Calu3 (cell line): ENCODE measurements at places on chromosomes 1 and 21. TPM values are rescaled to one million over a fixed set of nuclear protein-coding genes. Genes with fewer than 3 reads are reported as not detected.

DNA sequence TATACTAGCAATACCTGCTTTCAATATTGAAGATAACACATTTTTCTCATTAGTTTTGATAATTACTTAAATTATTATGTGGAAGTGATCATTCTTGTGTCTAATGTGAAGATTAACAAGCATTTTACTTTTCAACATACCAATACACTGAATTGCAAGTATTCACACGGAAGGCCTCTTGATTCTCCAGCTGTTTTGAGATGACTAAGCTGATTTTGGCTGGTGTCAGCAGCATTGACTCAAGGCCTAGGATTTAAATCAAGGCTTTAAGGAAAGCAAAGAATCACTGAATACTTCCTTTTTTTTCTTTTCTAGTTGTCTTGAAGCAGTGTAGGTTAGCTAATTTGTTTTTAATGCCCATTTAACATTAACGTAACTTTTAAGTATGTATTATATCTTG, 373.7 kb downstream of the SRGAP2C start:
- no peak for DNase-seq

The NTMT2 gene
- not detected in 2 replicates for total RNA-seq

- DNase-seq = no peak
Observed at GRCh38 chr21:41630917-41631316, 123.0 kb upstream of the TMPRSS2 start.

- DNase-seq = no peak
Observed at GRCh38 chr1:47348246-47348645, 14.7 kb downstream of the CMPK1 start.

The TBX19 gene
- 3.3 and 3.5 TPM in 2 replicates for total RNA-seq

DNA sequence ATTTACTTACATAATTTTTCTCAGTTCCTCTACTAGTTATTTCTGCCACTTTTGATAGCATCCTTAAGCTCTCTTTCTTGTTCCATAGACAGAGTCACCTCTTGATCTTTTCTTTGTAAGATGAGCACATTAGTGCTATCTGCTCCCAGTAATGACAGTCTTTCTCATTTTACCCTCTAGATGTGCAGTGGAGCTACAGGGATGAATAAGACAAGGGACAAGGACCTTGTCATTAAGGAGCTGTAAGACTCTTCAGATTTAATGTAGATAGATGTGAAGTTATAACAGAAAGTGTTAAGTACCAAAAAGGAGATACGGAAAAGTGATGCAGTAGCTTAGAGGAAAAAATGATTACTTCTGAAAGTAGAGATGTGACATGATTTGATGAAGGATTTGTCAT, 20.4 kb downstream of the SCP2 start:
- no peak for DNase-seq

- no peak for DNase-seq
Observed at GRCh38 chr1:68129536-68130250, 79.3 kb upstream of the DIRAS3 start.
